ENCODE measurements at places on chromosomes 1 and 21. TPM values are rescaled to one million over a fixed set of nuclear protein-coding genes. Genes with fewer than 3 reads are reported as not detected.

DNA sequence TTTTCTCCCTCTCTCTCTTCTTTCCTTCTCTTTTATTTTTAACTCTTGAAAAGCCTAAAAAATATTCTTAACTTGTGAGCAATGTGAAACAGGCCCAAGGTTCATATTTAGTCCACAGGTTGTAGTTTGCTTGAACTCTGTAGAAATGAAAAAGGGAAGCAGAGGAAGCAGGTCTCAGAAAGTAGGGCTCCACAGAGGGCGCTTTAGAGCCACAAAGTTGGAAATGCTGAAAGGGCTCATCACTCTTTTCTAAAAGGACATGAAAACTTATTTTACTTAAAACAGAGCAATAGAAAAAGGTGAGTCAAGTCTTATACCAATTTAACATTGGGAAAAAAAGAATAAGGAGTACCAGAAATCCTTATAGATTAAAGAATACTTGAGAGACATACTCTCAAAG, 247.0 kb downstream of the USP25 start:
- DNase-seq, result no peak

Gene COL11A1
- 10.0 TPM for total RNA-seq

DNA sequence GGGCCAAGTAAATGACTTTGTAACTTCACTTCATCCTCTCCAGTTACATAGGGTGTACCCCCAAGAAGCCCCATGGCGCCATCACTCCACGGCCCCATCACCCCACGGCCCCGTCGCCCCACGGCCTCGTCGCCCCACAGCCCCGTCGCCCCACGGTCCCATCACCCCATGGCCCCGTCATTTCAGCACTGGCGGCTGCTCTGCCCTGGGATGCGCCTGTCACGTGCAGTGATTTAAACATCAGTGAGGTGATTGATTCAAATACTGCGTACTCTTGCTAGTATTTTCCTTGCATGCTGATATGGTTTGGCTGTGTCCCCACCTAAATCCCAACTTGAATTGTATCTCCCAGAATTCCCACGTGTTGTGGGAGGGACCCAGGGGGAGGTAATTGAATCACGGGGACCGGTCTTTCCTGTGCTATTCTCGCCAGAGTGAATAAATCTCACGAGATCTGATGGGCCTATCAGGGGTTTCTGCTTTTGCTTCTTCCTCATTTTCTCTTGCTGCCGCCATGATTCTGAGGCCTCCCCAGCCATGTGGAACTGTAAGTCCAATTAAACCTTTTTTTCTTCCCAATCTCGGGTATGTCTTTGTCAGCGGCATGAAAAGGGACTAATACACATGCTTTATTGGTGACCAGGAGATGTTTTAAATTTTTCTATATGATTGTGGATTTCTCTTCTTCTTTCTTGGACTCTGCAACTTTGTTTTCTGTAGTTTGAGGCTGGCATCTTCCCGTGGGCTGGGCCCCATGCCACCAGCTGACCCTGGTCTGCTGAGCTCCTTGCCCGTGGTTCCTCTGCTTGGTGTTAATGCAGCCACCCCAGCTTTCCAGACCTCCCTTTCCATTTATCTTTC, 50.1 kb upstream of the PCBP3 start:
- DNase-seq, result no peak

Gene UTS2
- not detected for total RNA-seq

- DNase-seq, result peak; percentile 64
These were observed 11.2 kb downstream of the LRRC42 start for GRCh38 chr1:53957194-53957818.

DNA sequence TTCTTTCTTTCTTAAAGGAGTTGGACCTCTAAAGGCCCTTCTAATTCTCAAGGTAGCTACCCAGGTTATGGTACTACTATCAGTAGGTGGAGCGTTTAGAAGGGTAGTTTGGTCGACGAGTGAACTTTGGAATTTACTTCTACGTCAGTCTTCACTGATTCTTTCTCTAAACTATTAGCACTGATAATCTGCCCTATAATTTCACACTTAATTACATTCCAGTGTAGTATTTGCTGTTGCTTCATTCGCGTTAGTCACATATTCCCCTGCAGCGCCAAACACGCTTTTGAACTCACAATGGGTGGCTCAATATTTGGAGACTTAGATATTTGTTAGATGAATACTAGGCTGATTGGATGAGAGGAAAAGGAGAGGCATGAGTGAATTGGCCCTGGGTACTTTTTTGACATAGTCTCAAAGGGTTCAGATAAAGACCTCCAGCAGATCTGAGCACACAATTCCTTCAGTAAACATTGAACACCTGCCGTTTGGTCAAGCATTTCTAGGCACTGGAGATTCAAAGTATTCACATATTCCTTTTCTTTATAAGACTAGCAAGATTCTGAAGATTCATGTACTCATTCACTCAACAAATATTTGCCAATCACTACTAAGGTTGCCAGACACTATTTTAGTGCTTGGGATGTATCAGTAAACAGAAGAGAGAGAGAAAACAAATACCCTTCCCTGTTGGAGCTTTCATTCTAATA, 929 bp upstream of the FOXJ3 start:
- peak; percentile 45 for DNase-seq

Gene APCS
- not detected for total RNA-seq

- no peak for DNase-seq
These were observed 40.3 kb upstream of the CCDC27 start for GRCh38 chr1:3711780-3712451.

Gene CLCA1
- not detected for total RNA-seq

- DNase-seq, result no peak
These were observed 152.4 kb upstream of the HMGB4 start for GRCh38 chr1:33711511-33711910.

DNA sequence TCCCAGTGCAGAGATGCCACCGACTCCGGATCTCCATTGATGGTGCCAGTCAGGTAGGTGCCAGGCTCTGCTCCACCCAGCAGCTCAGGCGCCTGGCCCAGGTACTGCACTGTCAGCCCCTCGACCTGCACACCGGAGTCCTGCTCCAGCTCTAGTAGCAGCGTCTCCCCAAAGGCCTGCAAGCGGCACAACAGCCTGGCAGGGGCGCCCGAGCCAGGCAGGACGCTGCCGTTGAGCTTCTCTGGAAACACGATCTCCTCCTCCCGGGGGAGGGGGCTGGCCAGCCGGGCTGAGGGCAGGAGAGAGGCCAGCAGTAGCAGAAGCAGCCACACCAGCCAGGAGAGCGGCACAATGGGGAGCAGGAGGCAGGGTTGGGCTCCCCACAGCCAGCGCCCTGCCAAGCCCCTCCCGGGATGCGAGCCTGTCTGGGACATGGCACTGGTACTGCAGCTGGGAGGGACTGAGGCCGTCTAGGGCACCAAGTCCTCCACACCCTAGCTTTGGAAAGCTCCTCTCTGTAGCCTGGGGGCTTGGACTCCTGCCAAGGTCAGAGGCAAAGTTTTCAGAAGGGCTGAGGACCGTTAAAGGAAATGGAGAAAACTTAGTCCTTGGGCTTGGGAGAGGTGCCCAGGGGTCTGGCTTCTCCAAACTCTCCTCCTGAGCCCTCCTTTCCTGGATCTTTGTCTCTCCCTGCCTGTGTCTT, 509 bp downstream of the ADAMTS4 start:
- no peak for DNase-seq

Gene SLC25A44
- 12.7 TPM for total RNA-seq

Gene RORC
- not detected for total RNA-seq

DNA sequence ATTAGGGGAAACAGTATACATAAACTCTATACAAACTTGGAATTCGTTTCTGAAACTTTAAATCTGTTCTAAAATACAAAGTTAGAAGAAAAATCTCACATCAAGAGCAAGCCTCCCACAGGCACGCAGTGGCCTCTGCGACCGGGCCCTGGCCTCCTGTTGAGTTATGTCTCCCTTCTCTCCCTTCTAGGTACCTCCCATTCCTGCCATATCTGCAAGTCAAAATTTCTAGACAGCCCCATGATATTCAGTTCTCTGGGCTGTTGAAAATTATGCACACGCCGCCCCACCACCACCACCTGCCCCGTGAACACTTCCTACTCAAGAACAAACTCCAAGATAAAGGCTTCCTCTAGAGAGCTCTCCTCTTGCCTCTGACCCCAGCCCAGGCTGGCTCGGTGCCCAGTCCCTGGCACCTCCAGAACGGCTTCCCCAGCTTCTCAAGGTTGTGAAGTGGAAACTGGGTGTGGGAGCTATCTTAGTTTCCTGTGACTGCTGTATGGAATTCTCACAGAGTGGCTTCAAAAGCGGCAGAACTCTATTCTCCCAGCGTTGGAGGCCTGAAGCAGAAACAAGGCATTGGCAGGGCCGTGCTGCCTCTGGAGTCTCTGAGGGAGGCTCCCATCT, 37.7 kb upstream of the LRP8 start:
- no peak for DNase-seq

DNA sequence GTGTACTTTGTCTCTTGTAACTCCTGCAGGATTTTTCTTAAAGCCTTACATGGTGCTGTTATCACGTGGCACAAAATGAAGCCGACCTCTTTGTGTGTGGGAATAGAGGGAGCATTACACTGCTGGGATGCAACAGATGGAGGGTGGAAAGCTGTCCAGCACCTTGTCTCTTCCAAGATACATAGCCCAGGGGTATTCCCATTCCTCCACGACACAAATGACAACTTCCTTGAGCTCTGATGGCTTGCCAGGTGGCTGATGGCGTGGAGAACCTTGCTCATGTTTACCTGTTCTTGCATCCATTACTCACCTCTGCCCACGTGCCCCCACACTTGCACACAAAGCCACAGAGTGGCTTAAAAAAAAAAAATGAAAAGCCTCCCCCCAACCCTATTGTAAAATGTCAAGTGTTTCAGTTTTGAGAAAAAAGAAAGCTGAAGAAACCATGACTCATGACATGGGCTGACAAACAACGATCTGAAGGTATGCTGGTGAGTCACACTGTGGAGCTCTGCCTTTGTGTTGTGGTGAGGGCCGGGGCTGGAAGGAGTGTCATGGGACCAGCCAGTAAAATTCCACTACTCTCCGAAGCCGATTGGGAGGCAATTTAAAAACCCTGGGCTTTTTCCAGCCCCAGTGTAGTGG, 32.0 kb upstream of the ATP5PO start:
- peak; percentile 98 for DNase-seq

Gene ANXA9
- 0.36 TPM for total RNA-seq

DNA sequence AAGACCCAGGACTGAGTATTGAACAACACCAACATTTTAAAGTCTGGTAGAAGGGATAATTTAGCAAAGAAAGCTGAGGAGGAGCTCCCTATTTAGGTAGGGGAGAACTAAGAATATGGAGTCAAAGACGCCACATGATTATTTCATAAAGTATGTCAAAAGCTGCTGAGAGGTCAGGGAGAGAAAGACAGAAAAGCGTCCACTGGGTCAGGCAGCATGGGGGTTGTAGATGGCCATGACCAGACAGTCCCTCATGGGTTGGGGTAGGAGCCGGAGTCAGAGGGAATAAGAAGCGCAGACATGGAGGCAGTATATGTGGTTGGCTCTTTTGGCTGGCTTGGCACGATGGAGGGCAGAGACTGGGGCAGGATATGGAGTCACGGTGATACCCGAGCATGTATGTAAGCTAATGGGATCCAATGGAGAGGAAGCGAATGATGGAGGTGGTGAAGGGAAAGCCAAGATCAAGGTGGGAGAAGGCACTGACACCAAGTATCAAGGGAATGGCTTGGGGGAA, 4.8 kb downstream of the C1orf115 start:
- no peak for DNase-seq

DNA sequence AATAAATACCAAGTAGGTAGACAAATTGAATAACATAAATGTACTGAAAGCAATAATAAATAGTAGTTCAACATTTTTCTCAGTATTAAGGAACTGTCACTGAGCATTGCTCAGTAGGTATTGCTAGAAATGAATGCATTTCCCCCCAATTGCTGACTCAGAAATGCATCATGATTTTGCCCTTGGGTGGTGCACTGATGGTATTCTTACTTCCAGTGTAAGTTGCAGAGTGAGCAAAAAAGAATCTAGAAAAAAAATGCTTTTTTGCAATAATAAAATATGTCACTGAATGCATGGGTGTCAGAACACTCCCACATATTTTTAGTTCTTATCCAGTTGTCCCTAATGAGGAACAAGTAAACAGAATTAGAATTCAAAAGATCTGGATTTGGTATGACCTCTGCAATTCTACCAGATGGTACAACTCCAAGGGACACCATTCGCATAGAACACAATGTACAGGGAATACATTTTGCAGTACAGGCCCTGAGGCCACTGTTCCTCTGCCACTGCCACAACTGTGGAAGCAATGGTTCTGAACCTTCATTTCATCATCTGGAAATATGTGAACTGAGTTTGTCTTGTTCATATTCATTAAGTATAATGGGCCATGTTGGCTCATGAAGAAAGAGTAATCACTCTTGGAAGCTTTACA, 78.0 kb downstream of the ATP6V1G3 start:
- DNase-seq, result peak; percentile 55

Gene USH2A
- total RNA-seq, result under 0.01 TPM

Gene PAX7
- not detected for total RNA-seq

DNA sequence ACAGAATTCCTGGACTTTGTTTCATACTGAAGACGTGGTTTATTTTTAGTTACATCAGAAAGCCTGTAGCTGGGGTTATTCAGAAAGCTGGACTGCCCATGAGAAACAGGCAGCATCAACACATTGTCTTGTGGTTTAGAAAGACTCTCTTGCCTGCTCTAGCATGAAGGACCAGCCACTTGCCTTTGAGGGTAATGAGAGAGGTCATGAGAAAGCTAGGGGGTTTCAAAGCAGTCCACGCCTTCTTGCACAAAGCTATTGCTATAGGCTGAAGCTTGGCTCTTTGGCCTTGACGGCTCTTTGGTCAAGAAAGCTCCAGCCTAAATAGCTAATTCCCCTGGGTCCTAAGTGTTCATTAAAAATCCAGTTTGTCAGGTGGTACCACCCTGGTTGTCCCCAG, 208.1 kb downstream of the PRDM2 start:
- no peak for DNase-seq

Gene CELA3B
- total RNA-seq, result not detected

Gene HPDL
- total RNA-seq, result 0.56 TPM

Gene TGFBR3
- 8.3 TPM for total RNA-seq

DNA sequence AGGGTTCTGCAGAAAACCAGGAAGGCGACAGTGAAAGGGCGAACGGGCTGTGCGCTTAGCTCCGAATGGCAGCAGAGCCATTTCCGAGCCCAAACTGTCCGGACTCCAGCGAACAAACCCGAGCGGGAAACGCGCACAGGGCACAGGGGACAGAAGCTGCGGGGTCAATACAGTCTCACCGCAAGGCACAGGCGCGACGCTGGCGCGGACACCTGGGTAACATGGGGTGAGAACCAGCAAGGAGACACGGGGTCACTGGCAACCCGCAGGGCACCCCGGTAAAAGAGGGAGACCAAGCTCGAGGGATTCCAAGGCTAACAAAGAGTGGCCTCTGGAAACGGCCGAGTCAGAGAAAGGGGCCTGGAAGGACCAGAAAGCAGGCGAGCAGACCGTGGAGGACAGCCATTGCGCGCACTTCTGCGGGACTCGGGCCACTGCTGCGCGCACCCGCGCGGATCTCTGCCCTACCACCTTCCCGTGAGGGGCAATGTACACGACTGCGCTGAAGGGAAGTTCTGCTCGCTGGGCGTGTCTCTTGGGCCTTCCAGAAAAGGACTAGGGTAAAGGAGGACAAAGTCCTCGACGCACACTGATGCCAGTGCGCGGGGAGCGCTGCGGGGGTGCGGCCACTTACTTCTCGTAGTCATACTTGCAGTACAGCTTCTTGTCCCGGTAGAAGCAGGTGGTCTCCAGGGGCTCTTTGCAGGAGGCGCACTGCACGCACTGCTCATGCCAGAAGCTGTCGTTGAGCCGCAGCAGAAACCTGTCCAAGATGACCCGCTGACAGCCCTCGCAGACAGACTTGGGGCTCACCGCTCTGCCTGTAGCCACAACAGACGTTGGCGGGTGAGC, 3.8 kb downstream of the LMX1A start:
- no peak for DNase-seq

Gene SPRR5
- not detected for total RNA-seq

Gene LCE2A
- not detected for total RNA-seq

Measured in IMR-90 (cell line).